ENCODE measurements at places on chromosomes 7 and 10.
A peak's percentile ranks its signal among the peaks of the same experiment; 100 is the strongest.

DNA sequence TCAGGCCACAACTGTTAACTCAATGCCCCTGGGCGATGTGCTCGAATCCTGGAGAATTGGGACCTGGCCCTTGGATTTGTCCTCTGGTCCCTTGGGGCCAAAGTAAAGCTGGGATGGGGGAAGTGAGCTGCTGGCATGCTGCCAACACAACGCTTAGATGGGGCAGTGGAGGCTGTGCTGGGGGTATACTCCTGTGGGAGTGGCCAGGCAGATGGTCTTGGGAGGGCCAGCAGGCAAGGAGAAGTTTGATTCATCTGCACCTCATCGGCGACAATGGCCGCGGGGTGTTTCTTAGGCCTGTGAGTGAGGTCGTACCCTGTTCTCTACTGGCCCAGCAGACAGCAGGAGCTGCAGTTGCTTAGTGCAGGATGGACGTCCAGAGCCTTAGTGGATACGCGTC is 139.0 kb upstream of the MTPN start:
- DNase-seq, result no peak

DNA sequence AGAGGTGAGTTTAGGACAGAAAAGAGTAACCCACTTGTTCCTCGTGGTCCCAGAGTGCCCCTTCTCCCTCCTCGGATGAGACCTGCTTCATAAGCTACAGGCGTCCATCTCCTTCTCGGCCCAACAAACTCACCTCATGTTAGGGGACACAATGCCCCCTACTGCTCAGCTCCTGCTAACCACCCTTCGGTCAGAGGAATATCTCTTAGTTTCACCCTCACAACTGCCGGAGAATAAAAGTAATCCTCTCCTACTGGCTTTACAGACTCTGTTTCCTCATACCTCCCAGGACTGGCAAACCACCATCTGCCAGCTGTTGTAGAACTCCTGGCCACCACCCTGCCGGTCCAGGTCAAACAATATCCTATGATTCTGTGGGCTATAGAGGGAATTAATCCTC is 3.2 kb downstream of the AKR1B15 start:
- DNase-seq, result no peak

DNA sequence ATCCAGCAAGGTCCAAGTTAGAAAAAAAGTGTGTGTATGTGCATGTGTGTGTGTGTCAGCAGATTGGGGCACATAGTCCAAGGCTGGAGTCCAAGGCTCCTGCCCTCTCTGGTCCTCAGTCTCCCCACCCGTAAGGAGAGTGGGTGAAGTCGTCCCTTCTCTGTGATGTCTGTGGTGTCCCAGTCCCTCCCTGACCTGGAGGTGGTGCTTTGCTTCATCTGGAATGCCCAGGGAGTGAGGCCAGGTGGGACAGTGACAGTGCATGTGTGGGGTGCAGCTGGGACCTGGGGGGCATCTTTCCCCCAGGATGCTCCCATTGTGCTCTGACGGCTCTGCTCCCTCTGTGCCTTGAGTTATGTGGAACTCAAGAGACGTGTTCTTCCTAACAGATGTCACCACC is 18.0 kb downstream of the AQP1 start:
- DNase-seq, result no peak

- no peak for DNase-seq
These were observed 53.8 kb downstream of the NHLRC2 start for GRCh38 chr10:113908236-113908635.

GRCh38 chr7:22333680-22334141 is 23.2 kb downstream of the RAPGEF5 start:
- DNase-seq, result no peak

- DNase-seq, result no peak
These were observed 4.8 kb upstream of the PRRT4 start for GRCh38 chr7:128366300-128366699.

DNA sequence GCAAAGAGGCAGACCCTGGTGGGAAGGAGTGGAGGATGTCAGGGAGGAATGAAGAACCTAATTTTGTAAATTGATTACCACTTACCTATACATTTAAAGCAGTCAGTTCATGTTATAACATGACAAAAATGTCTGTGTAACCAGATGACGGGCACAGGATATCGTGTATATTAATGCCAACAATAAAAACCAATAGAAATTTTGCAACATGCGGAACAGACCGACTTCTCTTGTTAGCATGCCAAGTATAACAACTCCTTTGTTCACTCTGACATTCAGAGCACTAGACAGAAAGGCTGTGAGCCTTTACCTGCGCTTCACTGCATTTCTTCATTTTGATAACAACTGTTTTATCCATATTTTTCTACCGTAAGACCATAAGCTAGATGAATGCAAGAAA is 29.9 kb downstream of the CDK6 start:
- DNase-seq, result no peak

DNA sequence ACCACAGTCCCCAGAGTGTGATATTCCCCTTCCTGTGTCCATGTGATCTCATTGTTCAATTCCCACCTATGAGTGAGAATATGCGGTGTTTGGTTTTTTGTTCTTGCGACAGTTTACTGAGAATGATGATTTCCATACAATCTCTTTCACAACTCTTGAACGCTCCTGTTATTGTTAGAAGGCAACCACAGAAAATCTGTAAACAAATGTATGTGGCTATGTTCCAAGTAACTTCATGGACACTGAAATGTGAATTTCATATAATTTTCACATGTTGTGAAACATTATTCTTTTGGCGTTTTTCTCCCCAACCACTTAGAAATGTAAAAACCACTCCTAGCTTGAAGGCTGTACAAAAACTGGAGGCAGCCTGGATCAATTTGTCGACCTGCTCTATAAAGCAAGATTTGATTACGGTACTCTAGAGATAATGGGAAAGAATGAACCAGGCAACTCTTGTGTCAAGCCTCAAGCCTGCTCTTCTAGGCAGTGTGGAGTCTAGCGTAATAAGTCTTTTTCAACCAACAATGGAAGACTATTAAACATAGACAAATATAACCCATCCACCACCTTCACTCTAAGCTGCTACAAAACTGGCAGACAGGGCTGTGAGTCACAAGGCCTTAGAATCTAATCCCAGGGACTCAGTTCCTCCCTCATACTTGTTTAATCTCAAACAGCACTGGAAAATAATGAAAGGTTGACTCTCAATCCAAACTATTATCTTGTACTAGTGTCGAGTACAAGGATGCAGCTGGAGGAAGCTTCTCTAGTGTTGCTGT is 22.7 kb downstream of the ARL3 start:
- DNase-seq, result peak; percentile 93

- no peak for DNase-seq
These were observed 86.6 kb upstream of the UNC5B start for GRCh38 chr10:71125749-71126107.

DNA sequence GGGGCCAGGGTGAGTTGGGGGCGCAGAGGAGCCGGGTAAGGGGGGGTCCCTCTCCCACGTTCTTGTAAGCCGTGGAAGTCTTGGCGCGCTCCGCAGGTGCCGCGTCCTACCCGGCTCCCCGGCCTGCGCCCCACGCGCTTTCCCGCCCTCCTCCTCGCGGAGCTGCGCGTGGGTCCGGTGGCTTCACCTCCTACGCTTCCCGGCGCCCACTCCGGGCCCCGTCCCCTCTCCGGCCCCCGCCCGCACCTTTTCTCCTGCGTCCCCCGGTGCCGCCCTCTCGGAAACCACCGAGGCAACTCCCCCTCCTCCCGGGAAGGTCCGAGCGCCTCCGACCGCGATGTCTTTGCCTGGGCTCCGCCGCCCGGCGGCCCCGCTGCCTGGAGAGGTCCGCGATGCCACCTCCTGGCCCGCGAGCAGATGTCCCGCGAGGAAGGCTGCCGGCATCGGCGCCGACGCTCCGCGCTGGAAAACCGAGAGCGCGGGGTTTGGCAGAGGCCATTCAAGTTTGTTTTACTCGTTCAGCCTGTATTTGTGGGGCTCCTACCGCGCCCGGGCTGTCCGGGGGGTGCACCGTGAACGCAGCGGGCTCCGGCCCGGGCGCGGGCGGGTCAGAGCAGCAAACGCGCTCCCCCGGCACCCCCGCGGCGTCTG is 2.4 kb upstream of the NKX6-2 start:
- DNase-seq, result peak; percentile 12

- no peak for DNase-seq
These were observed 14.5 kb upstream of the PON1 start for GRCh38 chr7:95338832-95339231.
